ENCODE measurements at places on chromosomes 3 and 15. TPM values are rescaled to one million over a fixed set of nuclear protein-coding genes. Genes with fewer than 3 reads are reported as not detected.

MLF1 gene
- 12.0 TPM for total RNA-seq

CFAP92 gene
- not detected for total RNA-seq

DNA sequence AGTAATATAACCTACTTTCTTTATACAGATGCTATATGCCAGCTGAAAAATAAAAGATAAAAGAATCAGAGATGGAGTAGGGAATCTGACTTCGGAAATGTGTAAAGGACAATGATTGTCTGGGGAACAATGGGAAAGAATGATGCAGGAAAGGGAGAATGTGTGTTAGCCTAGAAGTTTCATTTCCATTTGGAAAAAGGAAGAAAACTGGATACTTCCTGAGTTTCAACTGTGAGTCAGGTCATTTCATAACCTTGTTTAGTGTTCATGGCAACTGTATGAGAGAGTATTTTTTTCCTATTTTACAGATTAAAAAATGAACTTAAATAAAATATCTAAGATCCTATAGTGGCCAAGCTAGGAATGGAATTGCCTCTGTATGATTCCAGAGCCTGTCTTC, 261.3 kb upstream of the NECTIN3 start:
- DNase-seq, result peak; percentile 47

GRCh38 chr3:100088735-100089368, 25.4 kb downstream of the FILIP1L start:
- DNase-seq, result no peak

DNA sequence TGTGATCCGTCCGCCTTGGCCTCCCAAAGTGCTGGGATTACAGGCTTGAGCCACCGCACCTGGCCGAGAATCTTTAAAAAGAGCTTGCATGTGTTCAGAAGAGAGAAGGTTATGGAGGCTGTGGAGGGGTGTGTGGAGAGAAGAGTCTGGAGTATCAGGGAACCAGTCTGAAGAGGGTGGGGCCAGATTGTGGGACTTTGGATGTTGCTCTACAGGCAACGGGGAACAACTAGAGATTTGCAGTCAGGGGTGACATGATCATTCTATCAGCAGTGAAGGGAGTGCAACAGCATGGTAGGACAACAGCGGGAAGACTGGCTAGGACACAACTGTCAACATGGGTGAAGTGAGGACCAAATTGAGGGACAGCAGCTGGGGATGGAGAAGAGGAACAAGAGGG, 8.9 kb downstream of the SCAMP2 start:
- no peak for DNase-seq

GRCh38 chr3:65351753-65352152, 664.0 kb upstream of the ADAMTS9 start:
- no peak for DNase-seq

TMEM212 gene
- not detected for total RNA-seq

DNA sequence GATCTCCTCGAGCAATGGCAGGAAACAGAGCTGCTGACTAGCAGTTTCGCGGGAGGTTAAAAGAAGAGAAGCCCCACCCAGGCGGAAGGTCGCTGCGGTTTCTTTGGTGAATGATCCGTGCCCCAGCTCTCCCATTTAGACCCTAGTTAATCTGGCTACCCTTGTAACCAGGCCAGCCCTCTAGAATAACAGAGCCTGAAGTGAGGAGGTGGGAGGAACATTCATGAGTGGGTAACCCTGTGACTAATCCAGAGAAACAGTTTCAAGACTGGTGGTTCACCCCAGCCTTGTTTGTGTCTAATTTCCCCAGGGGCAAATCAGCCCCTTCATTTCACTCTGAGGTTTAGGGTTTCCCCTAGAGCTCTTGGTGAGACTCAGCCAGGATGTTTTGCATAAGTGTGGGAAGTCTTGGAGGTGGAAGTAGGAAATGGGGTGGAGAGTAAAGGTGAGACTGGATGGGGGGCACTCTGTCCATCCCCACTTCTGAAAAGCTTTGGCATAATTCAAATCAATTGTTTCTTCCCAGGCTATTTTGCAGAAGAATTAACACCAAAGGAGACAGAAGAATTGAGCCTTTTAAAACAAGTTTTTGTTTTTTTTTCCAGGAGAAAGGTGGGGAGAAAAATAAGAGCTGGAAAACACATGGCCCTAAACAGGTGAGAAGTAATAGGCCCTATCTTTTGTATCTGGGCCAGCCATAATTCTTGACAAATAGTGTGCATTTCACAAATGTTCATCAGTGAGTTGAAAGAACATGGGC, 303.1 kb downstream of the RPLP1 start:
- peak; percentile 64 for DNase-seq

- DNase-seq, result no peak
Observed at GRCh38 chr3:70734756-70735155, 422.3 kb upstream of the MDFIC2 start.

DNA sequence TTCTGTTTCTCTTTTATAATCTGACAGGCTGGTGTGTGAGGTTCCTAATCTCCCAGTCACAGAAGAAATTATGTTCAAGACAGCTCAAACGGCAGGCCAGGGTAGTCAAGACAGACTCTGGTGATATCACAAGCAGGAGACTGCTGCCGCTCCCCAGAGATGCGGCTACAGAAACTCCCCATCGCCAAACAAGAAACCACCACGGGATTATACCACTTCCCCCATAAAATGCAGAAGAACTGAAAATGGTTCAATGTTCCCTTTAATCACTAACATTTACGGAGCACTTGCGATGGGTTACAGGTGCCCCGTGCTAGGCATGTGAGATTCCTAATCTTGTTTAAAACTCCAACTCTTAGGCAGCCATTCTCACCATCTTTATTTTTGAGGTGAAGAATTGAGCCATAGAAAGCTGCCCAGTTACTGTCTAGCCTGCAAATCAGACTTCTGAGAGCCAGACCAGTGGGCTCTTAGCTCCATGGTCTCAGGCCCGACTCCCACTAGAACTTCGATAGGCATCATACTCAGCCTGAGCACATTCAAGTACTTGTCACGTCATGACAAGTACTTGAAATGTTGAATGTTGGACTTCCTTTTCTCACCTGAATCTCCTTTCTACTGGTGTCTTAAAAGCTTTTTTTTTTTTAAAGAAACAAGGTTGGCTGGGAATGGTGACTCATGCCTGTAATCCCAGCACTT, 58.4 kb downstream of the TBC1D2B start:
- no peak for DNase-seq

Measured in HT1080 (cell line).